HuH-7.5 (cell line): ENCODE measurements at places on chromosomes 7 and 10.

DNA sequence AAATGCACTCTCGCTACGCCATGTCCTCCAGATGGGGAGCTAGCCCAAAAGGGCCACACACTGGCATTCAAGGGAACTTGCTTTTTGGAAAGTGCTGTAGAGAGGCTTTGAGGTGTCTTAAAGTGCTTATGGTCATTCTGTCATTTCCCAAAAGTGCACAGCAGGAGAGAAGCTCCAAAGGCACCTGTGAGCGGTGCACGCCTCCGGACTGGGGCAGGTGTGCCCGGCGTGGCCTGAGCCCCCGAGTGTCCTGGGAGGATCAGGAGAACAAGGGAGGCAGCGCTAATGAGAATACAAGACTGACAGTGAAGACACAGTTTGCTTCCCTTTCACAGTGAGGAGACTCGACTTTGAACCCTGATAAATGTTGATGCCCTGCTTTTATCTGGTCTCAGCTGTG is 419.0 kb upstream of the MKI67 start:
- DNase-seq: no peak

DNA sequence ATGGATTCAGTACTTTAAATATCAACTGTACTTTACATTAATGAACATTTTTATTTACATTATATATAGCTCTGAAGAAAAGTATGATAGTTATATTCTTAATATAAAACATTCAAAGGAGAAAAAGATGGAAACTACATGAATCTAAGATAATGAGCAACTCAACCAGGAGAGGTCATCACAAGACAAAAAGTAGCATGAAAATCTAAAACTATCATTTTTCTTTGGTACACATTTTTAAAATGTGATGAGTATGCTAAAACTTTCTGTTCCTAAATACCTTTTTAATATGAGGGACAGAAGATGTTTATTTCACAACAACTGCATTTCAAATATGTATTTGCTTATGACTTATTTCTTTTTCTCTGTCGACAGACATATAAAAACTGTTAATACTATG is 2.4 kb downstream of the CNTNAP2 start:
- DNase-seq: no peak

- DNase-seq: no peak
Observed at GRCh38 chr7:100109521-100110163, 8.2 kb downstream of the AP4M1 start.

DNA sequence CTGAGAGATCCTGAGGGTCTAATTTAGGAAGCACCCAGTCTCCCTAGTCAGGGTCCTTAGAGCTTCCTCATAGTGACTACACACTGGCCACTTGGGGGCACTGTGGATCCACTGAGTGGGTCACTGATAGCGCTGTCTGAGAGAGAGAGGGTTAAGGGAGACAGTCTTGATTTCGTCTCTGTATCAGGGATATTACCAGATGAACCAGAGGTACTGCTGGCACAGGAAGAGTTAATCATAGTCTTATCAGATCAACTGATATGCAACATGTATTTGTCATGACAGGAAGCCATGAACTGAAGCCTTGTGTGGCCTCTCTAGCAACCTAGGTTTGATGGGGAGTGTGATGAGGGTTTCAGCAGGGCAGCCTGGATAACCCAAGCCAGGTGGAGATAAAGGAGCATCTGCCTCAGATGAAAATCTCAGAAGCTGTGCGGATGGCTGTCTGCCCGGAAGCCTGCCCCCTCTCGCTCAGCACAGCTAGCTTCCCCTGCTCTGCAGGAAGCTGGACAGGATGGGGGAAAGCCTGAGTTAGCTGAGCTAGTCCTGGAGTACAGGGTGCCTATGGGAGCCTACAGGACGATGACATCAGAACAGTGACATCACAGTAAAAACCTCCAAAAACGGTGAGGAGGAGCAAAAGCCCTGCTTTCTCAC is 214.0 kb upstream of the PRSS1 start:
- DNase-seq: peak; percentile 13

DNA sequence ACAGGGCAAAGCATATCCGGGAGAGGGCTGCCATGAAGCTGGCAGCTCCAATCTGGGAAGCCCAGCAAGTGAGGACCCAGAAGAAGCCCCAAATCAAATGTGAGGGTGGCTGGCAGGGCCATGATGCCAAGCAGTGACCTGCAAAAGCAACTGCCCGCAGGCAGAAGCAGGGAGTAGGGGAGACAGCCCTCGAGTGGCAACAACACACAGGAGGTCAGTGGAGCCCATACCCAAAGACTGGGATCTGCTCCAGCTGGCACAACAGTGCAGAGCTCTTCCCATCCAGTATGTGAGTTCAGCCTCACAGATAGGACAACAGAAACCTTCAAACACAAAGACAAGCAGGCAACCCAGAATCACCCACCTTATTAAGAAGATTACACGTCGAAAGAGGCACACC is 45.0 kb downstream of the GRID1 start:
- no peak for DNase-seq

- no peak for DNase-seq
Observed at GRCh38 chr10:106941297-106942034, 223.0 kb downstream of the SORCS1 start.
